ENCODE measurements at places on chromosomes 5 and 9.

- DNase-seq = no peak
These were observed 334.9 kb upstream of the DAB2 start for GRCh38 chr5:39759701-39760100.

GRCh38 chr9:124191691-124192395 is 65.9 kb upstream of the NEK6 start:
- no peak for DNase-seq

- no peak for DNase-seq
These were observed 142.6 kb upstream of the FST start for GRCh38 chr5:53337827-53338226.

- DNase-seq = no peak
These were observed 261.1 kb upstream of the IRX4 start for GRCh38 chr5:2143646-2144353.

- DNase-seq = no peak
These were observed 4.2 kb downstream of the DOCK2 start for GRCh38 chr5:169641253-169641652.

DNA sequence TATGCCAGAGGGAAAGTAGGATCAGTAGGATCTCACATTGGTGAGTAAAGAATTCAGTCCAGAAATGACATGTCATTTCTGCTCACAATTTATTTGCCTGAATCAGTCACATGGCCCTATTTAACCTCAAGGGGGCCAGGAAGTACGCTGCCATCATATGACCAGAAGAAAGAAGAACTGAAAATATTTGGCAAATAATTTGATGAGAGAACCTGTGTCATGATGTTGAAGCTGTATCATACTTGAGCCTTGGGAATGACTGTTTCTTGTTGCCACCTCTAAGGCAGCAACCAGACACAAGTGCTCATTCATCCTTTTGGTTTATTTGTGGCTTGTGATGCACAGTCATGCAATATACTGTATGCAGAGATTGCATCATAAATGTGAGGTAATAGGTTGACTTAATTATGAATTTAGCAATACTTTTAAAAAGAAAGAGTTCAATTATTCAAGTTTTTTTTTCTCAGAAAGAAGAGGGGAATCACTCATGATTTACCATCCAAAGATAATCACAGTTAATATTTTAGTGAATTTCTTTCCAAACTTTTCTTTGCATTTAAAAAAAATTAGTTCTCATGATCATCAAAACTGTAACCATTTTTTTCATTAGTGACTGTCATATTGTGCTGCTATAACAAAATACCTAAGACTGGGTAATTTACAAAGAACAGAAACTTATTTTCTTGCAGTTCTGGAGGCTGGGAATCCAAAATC is 8.2 kb upstream of the ZFYVE16 start:
- no peak for DNase-seq

GRCh38 chr5:87242242-87242641 is 25.4 kb upstream of the RASA1 start:
- no peak for DNase-seq

- DNase-seq = no peak
These were observed 23.1 kb downstream of the PRELID2 start for GRCh38 chr5:145811834-145812625.

- DNase-seq = peak; percentile 18
These were observed 586 bp downstream of the TXN start for GRCh38 chr9:110255463-110256379.

DNA sequence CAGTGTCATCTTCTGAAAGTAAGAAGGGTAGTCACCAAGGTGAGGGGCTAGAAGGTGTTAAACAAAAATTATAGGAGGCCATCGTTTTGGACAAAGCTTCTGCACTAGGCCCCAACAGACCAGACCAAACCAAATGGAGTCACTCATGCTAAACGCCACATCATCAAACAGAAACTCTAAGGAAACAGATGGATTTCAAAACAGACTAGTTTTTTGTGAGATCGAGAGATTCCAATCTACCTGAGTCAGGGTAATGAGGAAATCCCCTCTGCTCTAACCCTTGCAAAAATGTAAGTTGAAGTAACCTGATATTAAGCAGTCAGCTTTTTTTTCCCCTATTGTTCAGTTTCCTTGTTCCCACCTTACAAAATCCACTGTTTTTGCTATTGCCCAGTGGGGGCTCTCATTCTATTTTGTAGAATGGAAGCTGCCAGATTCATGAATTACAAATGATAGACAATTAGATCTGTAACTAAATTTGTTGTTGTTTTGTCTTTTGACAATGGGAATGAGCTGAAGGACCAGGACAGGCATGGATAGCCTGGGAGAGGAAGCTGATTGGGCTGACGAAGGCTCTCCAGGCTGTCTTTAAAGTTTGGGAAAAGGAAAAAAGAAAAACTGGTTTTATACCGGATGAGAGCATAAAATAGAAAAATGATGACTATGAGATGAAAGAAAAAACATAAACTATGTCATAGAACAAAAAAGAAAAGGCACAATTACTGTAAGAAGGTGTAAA is 94.7 kb upstream of the ADAMTSL1 start:
- DNase-seq = no peak

DNA sequence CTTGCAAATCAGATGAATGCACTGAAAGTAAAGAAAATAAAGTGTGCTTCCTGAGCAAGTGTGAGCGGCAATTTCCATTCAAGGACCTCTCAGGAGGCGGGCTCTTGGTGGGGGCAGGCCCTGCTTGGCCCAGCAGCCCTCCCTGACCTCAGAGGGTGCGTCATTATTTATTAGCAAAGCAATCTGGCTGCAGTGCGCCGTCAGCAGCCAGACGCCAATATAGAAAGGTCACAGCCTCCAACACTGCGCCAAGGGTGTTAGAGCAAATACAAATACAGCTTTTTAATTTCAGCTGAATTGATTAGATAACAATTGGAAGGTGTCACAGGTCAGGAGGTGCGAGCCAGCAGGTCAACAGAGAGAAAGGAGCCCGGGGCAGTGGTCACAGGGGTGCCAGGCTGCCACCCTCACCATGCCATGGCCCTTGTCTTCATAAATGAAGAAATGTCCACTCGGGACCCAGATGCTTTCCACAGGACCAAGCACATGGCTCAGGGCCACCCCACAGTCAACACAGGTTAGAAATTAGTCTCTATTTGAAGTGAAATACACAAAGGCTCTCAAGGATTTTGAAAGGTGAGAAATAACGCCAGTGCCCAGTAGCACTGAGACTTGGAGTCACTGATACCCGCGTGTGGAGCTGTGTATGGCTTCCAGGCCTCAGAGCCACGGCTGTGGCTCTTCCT is 309.8 kb downstream of the IRX2 start:
- no peak for DNase-seq

DNA sequence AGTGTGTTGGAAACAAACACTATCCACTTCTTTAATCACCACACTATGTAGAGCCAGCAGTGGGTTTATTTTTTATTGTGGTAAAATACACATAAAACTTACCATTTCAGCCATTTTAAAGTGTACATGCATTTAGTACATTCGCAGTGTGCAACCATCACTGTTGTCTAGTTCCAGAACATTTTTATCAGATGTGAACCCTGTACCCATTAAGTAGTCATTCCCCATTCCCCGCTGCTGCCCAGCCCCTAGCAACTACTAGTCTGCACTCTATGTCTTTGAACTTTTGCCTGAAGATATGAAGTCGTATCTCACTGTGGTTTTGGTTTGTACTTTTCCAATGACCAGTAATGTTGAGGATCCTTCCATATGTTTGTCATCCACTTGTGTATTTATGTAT is 30.2 kb upstream of the F2R start:
- no peak for DNase-seq

GRCh38 chr9:121833061-121833460 is 181.6 kb downstream of the DAB2IP start:
- no peak for DNase-seq

DNA sequence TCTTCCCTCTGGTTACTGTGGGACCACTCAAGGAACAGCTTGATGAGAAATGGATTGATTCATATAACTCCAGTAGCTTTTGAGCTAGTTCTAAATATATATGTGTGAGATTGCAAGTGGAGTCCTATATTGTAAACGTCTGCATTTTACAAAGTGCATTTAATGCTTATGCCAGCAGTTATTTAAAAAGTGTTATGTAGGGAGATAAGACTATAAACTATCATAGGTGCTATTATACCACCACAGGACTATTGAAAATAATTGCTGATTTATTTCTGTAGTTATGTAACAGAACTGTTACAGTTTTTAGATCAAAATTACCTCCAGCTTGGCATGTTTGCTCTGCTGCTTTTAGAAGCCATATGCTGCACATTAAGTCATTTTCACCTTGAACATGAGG is 36.2 kb downstream of the PTCD2 start:
- no peak for DNase-seq

- no peak for DNase-seq
These were observed 277.6 kb upstream of the ADAMTS16 start for GRCh38 chr5:4862500-4862899.

- DNase-seq = no peak
These were observed 7.4 kb upstream of the SPDL1 start for GRCh38 chr5:169576181-169576598.

DNA sequence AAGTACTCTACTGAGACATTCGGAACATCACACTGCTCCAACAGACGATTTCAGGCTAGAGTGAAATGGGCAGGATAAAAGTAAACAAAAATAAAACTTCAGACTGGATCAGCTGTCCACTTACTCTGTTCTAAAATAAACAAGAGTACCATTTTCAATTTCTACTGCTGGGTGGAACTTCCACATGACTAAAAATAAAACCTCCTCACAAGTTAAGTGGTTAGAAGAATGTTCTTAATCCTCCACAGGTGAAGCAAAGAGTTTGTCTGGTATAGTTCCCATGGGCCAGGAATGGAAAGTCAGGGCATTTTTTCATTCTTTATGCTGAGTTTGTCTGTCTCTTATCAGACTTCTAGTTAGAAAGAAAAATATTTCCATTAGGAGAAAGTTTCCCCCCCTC is 15.7 kb downstream of the NUDT12 start:
- DNase-seq = no peak

DNA sequence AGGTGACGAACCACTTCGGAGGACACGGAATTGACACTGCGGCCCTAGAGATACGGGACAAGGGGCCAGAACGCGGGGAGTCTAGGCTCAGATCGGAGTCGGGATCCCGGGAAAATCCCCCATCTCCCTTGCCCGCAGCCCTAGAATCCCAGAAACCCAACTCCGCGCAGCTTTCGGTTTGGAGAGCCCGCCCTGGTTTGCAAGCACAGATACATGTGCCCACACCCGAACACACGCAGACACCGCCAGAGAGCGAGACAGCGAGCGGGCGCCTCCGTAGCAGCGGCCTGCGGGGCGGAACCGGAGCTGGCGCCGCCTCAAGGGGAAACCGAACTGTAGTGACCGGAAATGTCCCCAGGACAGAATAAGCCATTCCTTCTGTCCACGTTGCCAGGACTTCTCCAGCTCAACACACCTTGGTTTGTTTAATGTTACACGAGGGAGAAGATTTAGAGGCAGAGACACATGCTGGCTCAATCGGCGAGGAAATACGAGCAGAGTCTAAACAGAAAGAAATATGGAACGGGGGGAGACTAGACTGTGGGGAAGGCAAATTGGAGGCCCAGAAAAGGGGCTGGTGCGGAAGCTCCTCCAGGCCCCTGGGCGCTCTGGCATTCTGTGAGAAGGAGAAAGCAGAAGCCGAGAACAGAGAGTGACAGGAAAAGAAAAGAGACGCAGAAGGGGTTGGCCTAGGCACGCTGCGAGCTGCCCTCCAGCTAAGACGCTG is 2.9 kb upstream of the PAX5 start:
- no peak for DNase-seq

- DNase-seq = no peak
These were observed 1009.8 kb downstream of the DNAH5 start for GRCh38 chr5:12934722-12935121.

- DNase-seq = no peak
These were observed 96.0 kb downstream of the TARS1 start for GRCh38 chr5:33536802-33537201.

DNA sequence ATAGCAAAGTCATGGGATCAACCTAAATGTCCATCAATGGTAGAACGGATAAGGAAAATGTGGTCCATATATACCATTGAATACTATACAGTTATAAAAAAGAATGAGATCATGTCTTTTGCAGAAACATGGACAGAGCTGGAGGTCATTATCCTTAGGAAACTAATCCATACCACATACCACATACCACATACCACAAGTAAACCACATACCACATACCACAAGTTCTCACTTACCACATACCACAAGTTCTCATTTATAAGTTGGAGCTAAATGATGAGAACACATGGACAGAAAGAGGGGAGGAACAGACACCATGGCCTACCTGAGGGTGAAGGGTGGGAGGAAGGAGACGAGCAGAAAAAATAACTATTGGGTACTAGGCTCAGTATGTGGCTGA is 154.6 kb upstream of the GHR start:
- DNase-seq = no peak

- no peak for DNase-seq
These were observed 37.6 kb upstream of the HNRNPA0 start for GRCh38 chr5:137791799-137792198.

DNA sequence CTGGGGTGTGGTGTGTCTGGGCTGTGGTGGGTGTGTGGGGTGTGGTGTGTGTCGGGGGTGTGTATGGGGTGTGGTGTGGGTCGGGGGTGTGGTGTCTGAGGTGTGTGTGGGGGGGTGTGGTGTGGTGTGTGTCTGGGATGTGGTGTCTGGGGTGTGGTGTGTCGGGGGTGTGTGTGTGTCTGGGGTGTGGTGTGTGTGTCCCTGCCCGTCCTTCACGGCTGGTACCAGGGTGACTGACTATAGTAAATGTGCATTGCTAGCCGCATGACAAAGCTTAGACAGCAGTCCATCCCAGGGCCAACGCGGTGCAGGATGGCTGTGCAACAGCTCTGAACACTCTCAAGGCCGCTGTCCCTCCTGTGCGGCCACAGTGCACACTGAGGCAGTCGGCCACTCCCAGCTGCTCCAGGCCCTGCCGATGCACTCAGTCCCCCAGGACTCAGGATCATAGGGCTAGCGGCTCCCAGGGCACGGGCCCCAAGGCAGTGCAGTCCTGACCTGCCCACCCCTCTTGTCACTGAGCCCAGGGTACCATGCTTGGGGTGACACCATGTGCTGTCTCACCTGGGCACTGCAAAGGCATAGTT is 54.0 kb downstream of the SECISBP2 start:
- peak; percentile 38 for DNase-seq

GRCh38 chr9:99182356-99182755 is 39.4 kb downstream of the ALG2 start:
- DNase-seq = no peak

- no peak for DNase-seq
These were observed 17.2 kb downstream of the SLC1A1 start for GRCh38 chr9:4507306-4508130.

GRCh38 chr5:180522330-180522729 is 28.2 kb downstream of the CNOT6 start:
- no peak for DNase-seq

DNA sequence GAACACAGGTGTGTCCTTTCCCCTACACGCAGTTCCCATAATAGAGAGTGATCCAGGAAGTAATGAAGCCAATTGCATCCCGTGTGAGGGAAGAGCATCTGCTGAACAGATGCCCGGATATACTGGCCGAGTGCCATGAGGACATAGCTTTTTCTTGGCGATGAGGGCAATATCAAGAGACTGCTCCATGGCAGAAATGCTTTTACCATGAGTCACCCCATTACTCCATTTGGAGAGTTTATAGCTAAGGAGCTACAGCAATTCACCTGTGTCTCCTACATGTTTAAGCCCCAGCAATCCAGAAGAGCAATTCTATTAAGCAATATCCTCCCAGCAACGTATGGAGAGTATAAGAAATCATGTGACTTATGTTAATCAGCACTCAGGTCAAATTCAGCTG is 222.0 kb upstream of the KLF4 start:
- DNase-seq = no peak

- DNase-seq = no peak
These were observed 35.8 kb downstream of the GSN start for GRCh38 chr9:121303456-121304451.

GRCh38 chr5:16628376-16628775 is 11.6 kb upstream of the RETREG1 start:
- DNase-seq = no peak

- DNase-seq = no peak
These were observed 354.0 kb downstream of the NPR3 start for GRCh38 chr5:33065131-33065530.
